IMR-90 (cell line): ENCODE measurements at places on chromosomes 12 and 14. TPM values are rescaled to one million over a fixed set of nuclear protein-coding genes. Genes with fewer than 3 reads are reported as not detected.

DNA sequence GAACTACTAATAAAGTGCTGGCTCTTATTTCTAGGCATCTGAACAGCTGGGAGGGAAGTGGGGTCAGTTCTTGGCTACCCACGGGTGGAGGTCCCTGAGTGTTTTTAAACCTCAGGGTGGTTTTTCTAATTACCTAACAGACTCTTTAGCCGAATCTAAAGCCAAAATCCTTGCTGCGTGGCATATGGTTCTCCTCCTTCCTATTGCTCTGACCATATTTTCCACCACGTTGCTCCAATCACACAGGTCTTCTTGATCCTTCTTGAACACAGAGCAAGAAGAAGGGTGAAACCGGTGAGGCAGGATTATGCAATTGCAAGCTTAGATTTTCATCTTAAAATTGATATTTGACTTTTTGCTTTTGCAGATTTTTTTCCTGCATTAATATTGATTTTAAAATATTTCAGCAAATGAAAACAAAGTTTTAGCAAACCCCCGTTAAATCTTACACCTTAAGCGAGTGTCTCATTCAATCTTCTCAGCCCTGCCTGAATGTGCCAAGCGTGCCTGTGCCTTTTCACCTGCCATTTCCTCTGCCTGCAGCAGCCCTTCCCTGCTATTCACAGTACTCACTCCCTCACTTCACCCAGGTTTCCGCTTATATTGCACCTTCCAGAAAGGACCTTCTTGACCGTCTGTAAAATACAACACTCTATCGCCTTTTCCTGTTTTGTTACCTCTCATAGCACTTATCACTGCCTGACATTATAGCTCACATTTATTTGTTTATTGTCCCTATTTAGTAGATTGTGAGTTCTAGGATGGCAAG, 506.0 kb downstream of the DIO2 start:
- H3K27me3 ChIP-seq = no peaks in the 10 kb centered on the region
- peaks cover 5% of the 10 kb centered on the region; the same call in 1 of the 2 replicates for H3K4me1 ChIP-seq
- no peaks in the 10 kb centered on the region for H3K36me3 ChIP-seq
- no peak overlapping the region for H3K4me3 ChIP-seq
- H3K27ac ChIP-seq = no peak overlapping the region
- no peak for DNase-seq

The DYNLL1 gene
- 627 and 663 TPM in 2 replicates for polyA plus RNA-seq

DNA sequence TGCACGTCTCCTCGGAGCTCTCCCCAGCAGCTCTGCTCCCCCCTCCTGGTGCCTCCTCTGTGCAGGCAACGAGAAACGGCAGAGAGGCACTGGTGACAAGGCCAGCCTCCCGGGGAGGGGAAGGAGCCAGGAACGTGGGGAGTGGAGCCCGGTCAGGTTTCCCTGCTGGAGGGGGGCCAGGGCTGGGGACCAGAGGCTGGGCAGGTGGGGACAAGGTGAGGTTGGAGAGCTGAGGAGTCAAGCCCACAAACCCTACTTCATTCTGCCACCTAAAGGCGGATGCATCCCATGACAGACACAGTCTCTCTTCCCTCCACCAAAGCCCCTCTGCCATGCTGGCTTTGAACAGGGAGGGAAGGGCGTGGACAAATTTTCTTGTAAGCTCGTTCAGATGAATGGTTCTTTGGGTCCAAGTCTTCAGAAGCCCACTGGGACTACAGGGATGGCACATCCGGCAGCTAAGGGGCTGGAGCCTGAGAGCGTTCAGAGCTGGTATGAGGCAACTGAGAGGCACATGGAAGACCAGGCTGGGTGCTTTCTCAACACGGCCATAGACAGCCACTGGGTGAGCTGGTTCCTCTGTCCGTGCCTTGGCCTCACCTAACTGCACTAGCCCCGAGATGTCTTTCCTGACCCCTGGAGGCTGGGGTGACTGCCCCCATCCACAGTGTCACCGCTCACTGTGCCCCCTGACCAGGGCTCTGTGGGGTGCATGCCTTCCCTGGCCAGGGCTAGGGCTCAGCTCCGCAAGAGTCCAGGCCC, 105.9 kb downstream of the RBM19 start:
- H3K36me3 ChIP-seq = peaks cover 6% of the 10 kb centered on the region; the same call in 1 of the 2 replicates
- H3K4me3 ChIP-seq = no peak overlapping the region
- DNase-seq = no peak
- H3K4me1 ChIP-seq = peaks cover 19% of the 10 kb centered on the region
- H3K27me3 ChIP-seq = no peaks in the 10 kb centered on the region
- H3K27ac ChIP-seq = peak overlapping the region; percentile 46

The KRT3 gene
- not detected in 2 replicates for polyA plus RNA-seq

DNA sequence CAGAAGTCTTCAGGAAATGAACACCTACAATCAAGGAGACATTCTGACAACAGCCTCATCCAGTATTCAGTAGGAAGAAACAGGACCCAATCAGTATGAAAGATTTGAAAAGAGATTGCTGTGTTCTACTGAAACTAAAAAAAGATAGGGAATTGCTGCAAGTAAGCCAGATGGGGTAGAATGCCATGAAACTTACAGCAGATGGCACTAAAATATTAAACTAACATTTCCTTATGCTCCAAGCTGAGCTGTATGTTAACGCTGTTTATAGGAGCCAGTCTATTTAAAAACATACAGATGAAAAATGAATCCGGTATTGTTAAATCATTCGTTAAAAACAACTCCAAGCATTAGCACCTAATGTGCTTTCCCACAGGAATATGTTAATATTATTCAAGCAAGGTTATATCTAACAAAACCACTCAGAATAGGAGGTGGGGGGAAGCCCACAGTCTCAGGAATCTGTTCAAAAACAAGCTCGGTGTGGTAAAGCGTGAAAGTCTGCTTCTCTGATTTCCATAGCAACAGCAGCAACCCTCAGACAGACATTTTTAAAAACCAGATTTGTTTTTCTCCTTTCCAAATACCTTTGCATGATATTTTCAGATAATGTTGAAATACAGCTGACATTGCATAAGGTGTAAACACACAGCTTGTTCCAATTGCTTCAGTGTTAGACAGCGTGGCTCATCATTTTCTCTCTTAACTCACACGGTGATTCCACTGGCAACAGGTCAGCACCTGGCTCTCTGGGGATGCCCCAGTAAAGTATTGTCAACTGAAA, 131.4 kb upstream of the CCDC175 start:
- no peaks in the 10 kb centered on the region for H3K4me1 ChIP-seq
- H3K27me3 ChIP-seq = no peaks in the 10 kb centered on the region
- no peak overlapping the region for H3K4me3 ChIP-seq
- no peak for DNase-seq
- no peaks in the 10 kb centered on the region for H3K36me3 ChIP-seq
- no peak overlapping the region for H3K27ac ChIP-seq

The SCN8A gene
- polyA plus RNA-seq = 6.1 and 6.9 TPM in 2 replicates

The NTF3 gene
- 32.4 and 36.0 TPM in 2 replicates for polyA plus RNA-seq

- no peak overlapping the region for H3K27ac ChIP-seq
- H3K36me3 ChIP-seq = no peaks in the 10 kb centered on the region
- no peak overlapping the region for H3K4me3 ChIP-seq
- DNase-seq = peak; percentile 74
Observed at GRCh38 chr14:22510527-22511110, 78.4 kb downstream of the DAD1 start.

The CRIP1 gene
- polyA plus RNA-seq = 0.21 and 1.0 TPM in 2 replicates

GRCh38 chr14:97948841-97949240, 1151.7 kb downstream of the VRK1 start:
- no peaks in the 10 kb centered on the region for H3K27me3 ChIP-seq
- H3K4me1 ChIP-seq = no peaks in the 10 kb centered on the region
- no peaks in the 10 kb centered on the region for H3K36me3 ChIP-seq
- H3K4me3 ChIP-seq = no peak overlapping the region

- H3K4me1 ChIP-seq = no peaks in the 10 kb centered on the region
- H3K4me3 ChIP-seq = no peak overlapping the region
- no peaks in the 10 kb centered on the region for H3K36me3 ChIP-seq
- no peak overlapping the region for H3K27ac ChIP-seq
Observed at GRCh38 chr14:70616646-70617045, 16.2 kb upstream of the MED6 start.

The NFATC4 gene
- 35.8 and 38.4 TPM in 2 replicates for polyA plus RNA-seq

DNA sequence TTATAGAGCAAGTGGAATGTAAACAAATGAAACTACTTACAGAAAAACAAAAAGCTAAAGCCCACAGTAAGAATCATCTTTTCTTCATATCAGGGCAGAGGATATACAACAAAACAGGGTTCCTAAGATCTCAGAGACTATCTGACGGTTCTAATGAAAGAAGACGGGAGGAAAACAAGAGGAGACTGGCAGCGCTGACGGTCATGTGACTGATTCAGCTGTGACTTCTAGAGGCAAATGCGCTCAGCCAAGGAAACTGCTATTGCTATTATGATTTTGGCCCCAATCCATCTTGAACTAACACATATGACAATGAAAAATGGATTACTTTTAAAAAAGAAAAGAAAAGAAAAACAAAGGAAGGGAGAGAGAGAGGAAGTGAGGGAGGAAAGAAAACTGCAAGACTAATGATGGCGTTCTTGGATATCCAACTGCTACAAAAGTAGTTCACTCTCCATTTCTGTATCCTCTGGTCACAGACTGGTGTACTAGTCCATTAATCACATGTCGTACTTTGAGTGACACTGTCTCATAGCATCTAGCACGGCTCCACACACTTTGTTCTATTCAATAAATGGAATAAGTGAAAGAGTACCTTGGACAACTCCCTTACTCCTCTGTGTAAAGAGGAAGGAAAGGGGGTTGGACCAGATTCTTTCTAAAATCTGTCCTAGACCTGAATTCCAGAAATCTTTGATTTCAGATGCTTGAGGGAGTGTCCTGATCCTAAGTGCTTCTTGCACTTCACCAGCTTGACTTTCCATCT, 119.3 kb downstream of the DAD1 start:
- no peak overlapping the region for H3K4me3 ChIP-seq
- no peak for DNase-seq
- no peak overlapping the region for H3K27ac ChIP-seq
- H3K4me1 ChIP-seq = 0 out of 2 replicates have a peak, but pooled peaks cover 2% of the 10 kb centered on the region
- H3K27me3 ChIP-seq = peaks cover 31% of the 10 kb centered on the region

DNA sequence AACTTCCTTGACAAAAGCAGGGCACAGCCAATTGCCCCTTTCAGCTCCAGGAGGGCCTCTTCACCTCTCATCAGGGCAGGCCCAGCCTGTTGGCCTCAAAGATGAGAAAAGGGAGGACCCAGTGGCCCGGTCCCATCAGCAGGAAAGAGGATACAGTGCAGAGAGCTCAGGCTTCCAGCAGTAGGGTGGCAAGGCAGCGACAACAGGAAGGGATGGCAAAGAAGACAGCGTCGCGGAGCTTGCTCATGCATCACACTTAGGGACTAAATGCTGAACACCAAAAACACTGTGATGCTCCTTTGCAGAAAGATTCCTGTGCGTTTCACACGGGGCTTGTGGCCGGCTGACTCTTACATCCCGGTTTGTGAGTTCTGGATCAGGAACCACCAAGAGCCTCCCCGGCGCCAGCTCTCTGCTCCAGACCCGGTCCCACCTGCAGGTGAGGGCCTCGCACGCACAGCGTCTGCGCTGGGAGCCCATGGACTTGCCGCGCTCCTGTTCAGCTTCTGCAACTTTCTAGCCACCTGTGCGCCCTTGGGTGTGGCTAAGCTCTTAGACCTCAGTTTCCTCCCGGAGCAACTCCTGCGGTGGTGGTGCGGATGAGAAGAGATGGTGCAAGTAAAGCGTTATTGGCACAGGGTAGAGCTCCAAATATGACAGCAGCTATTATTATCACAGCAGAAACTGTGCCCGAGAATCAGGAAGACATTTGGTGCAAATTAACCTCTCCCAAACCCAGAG, 15.3 kb upstream of the BCL7A start:
- peaks cover 14% of the 10 kb centered on the region for H3K4me1 ChIP-seq
- no peak overlapping the region for H3K4me3 ChIP-seq
- no peaks in the 10 kb centered on the region for H3K27me3 ChIP-seq
- H3K36me3 ChIP-seq = no peaks in the 10 kb centered on the region

The ZFHX2 gene
- polyA plus RNA-seq = 0.53 and 0.67 TPM in 2 replicates

- no peak overlapping the region for H3K27ac ChIP-seq
- H3K36me3 ChIP-seq = no peaks in the 10 kb centered on the region
- H3K4me1 ChIP-seq = no peaks in the 10 kb centered on the region
- no peak overlapping the region for H3K4me3 ChIP-seq
Observed at GRCh38 chr12:22340143-22340542, 5.6 kb upstream of the ST8SIA1 start.

The POTEG gene
- not detected in 2 replicates for polyA plus RNA-seq

- no peak for DNase-seq
- no peak overlapping the region for H3K27ac ChIP-seq
- H3K4me1 ChIP-seq = peaks cover 4% of the 10 kb centered on the region; the same call in 1 of the 2 replicates
- no peaks in the 10 kb centered on the region for H3K36me3 ChIP-seq
Observed at GRCh38 chr12:75922944-75923642, 108.5 kb downstream of the PHLDA1 start.

- H3K27me3 ChIP-seq = no peaks in the 10 kb centered on the region
- no peaks in the 10 kb centered on the region for H3K36me3 ChIP-seq
- DNase-seq = no peak
- H3K27ac ChIP-seq = no peak overlapping the region
Observed at GRCh38 chr12:58596381-58596780, 323.9 kb downstream of the LRIG3 start.

- H3K27me3 ChIP-seq = no peaks in the 10 kb centered on the region
- H3K27ac ChIP-seq = no peak overlapping the region
- no peak overlapping the region for H3K4me3 ChIP-seq
- no peak for DNase-seq
- no peaks in the 10 kb centered on the region for H3K36me3 ChIP-seq
Observed at GRCh38 chr12:89173096-89173495, 179.2 kb downstream of the DUSP6 start.

DNA sequence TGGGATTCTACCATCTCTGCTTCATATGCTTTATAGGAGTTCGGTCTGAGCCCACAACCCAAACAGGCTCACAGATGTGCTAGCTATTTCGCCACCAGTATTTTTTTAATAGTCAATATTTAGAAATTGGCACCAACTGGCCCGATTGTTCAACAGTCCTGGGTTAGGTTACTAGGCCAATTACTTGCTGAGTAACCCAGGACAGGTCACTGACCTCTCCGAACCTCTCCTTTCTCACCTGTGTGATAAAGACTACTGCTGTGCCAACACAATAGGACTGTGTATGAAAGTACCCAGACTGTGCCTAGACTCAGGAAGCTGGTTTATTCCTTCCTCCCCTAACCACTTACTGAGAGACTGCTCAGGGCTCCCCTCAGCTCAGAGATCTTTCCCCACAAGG, 8.3 kb downstream of the BDKRB2 start:
- H3K27ac ChIP-seq = peak overlapping the region; percentile 46; the same call in 1 of the 2 replicates
- H3K4me3 ChIP-seq = no peak overlapping the region
- peaks cover 85% of the 10 kb centered on the region for H3K36me3 ChIP-seq
- no peak for DNase-seq
- H3K4me1 ChIP-seq = peaks cover 28% of the 10 kb centered on the region

- peak within 1 kb of the TSS; percentile 52 for H3K4me3 ChIP-seq
- H3K36me3 ChIP-seq = peaks cover 3% of the 10 kb centered on the region; the same call in 1 of the 2 replicates
- DNase-seq = no peak
- peaks cover 24% of the 10 kb centered on the region for H3K4me1 ChIP-seq
- peak within 1 kb of the TSS; percentile 42 for H3K27ac ChIP-seq
Observed at GRCh38 chr12:53231921-53232645, at the start of gene RARG. RARG (minus strand) TSS chr12:53232209; CDS start chr12:53227545, 4,664 bp downstream.

The SRRM4 gene
- polyA plus RNA-seq = not detected in 2 replicates

The IGF1 gene
- polyA plus RNA-seq = 0.12 and 0.19 TPM in 2 replicates

GRCh38 chr14:65251213-65251612, 148.9 kb upstream of the MAX start:
- no peak overlapping the region for H3K4me3 ChIP-seq
- peak; percentile 87 for DNase-seq
- H3K36me3 ChIP-seq = no peaks in the 10 kb centered on the region
- H3K4me1 ChIP-seq = peaks cover 13% of the 10 kb centered on the region

GRCh38 chr14:74216671-74217070, 22.6 kb upstream of the VSX2 start:
- no peaks in the 10 kb centered on the region for H3K4me1 ChIP-seq
- no peaks in the 10 kb centered on the region for H3K36me3 ChIP-seq
- H3K27ac ChIP-seq = no peak overlapping the region
- H3K27me3 ChIP-seq = peaks cover 60% of the 10 kb centered on the region
- no peak for DNase-seq
